Posterior vena cava (tissue), 2 donors: ENCODE measurements at places on chromosomes 5 and 9. TPM values are rescaled to one million over a fixed set of nuclear protein-coding genes. Genes with fewer than 3 reads are reported as not detected.
A peak's percentile ranks its signal among the peaks of the same experiment; 100 is the strongest.

DNA sequence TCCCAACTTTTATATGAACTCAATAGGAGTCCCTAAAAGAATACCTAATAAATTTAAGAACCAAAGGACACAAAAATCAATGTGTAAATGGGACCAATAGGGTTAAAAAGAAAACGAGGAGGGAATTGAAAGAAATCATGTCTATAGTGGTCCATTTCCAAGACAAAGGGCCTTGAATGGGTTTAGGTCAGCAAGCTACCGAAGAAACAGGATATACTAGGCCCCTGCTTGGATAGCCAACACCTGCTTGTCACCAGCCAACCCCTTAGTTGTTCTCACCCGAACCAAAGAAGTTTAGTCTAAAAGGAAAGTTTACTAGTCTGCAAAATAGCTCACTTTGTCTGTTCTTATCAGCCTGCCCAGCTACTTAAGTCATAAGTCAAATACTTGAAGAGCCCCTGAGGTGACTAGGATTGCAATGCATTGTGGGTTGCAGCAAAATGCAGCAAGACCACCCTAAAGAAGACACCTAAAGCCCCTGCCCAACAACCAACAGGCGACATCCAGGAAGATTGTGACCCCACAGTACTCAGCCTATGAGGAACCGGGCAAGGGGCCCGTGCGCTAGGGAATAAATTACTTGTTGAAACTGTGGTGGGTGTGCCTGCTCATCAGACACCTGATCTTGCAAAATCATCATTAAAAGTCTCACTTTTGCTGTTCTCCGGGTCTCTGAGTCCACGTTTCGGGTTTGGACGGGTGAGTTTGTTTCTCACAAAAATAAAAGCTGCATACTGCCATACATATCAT lies 183.9 kb upstream of the PPP1R26 start:
- peak; percentile 31 for DNase-seq

GRCh38 chr9:131733541-131734061 lies 6.3 kb downstream of the RAPGEF1 start:
- DNase-seq: peak; percentile 82

GRCh38 chr5:161442471-161442870 lies 104.1 kb downstream of the GABRB2 start:
- no peak for DNase-seq

Gene SLCO6A1
- not detected for total RNA-seq

DNA sequence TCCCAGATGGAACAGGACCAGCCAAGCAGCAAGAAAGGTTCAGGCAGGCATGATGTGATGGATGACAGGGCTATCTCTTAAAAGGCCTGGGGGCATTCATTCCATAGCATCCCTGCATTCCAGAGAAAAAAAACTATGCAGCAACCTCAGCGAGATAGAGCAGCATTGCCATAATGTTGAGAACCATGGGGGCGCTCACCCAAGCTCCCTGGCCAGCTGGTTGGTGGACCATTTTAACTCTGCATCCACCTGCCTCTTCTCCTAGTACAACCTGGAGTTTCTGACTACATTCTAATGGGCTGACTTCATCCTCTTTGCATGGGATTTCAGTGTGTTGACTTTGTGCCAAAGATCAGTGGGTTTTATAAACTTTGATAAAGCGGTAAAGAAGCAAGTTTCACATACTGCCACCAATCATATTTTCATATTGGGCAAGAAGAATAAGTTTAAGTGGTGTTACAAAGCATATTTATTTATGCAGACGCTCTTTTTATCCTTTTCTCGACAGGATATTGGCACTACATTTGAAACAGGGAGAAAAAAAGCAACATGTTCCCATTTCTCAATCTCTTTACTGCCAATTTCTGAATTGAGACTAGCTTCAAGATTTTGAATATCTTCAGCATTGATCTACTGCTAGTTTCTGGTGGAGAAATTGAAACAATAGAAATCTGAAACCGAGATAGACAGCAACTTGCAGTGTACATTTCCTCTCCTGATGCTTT lies 378.3 kb upstream of the WWC1 start:
- DNase-seq: no peak

DNA sequence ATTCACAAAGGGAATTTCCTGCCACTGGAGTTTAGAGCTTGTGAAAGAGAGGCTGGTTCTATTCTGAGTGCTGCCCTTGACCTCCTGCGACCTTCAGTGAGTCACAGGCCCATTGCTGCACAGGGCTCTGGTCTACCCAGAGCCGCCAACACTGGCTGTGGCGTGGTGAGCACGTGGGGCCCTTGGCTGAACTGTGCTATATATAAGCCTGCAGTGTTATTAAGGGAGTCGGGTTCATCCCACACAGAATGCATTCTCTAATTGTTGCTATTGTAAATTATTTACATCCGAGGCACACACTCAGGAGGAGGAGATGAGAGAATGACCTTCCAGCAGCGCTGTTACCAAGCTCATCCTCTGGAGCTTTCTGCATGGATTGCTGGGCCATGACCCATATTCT lies 47.1 kb downstream of the BRINP1 start:
- DNase-seq: peak; percentile 84

- no peak for DNase-seq
Measured at GRCh38 chr9:113131689-113132151, 19.1 kb upstream of the SLC31A2 start.

Gene ECPAS
- 96.6 TPM for total RNA-seq

DNA sequence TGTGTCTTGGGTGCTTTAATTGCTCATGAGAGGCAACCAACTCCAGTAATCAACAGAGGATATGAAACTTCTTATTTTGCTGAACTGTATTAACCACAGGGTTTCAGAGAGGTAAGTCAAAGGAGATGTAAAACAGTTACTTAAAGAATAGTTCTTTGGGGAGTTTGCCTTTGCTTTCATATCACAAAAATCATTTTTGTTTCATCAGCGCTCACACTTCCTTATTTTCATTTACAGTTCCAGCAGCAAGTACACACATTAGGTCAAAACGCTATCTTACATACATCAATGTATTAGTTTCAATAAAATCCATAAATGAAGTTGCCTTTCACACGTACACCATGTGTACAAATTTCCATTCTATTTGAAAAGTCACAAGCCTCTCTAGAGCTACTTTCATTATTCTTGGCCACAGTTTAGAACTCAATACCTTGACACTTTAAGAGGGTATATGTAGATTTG lies 50.1 kb downstream of the ST8SIA4 start:
- no peak for DNase-seq

DNA sequence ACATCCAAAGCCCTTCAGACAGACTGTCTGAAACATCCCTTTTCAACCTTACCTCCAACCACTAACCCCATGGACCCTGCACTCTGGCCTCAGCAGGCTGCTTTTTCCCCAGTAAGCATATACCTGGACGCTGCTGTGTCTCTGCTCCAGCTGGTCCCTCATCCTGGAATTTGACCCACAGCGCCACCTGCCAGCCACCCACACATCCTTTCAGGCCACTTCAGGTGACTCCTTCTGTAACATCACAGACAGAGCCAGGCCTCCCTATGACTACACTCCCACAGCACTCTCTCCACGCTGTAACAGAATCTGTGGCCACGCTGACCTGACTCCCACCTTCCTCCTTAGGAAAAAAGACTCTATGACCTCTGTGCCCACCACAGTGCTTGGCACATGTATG lies 3.4 kb downstream of the MGAT1 start:
- DNase-seq: peak; percentile 64

Gene CKS2
- 4.3 TPM for total RNA-seq

DNA sequence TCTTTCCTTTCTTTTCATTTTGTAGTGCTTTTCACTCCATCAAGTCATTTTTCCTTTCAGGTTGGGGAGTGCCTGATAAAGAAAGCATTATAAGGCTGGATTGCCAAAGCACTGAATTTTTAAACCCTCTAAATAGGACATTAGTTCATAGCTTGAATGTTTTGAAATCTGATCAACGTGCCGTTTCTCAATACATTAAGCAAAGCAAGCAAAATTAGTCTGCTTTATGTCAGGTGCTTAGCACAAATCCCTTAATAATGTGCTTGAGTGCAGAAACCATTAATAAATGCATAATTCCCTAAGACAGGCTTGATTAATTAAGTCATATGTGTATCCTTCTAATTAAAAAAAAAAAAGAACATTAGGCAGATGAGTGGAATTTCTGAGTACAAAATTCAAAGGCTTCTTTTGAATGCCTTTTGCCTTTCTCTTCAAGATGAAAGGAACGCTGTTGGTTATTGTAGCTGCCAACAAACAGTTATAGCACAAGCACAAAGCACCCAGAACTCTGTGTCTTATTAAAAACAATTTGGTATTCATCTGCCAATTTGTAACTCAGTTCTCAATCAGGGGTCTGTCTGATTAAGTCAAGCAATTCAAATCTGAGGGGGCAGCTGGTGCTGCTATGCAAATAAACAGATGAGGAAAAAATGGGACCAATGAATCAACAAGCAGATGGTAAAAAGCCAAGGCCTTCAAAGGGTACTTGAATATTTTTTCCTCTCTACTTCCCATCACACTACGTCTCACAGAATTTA lies 233.7 kb downstream of the TLE1 start:
- no peak for DNase-seq

- no peak for DNase-seq
Measured at GRCh38 chr5:59732806-59733205, 160.7 kb downstream of the PDE4D start.

GRCh38 chr9:61674465-61674864 lies 484.6 kb downstream of the SPATA31A7 start:
- peak; percentile 41 for DNase-seq

- no peak for DNase-seq
Measured at GRCh38 chr5:136194576-136194975, 1.6 kb upstream of the SMIM32 start.

DNA sequence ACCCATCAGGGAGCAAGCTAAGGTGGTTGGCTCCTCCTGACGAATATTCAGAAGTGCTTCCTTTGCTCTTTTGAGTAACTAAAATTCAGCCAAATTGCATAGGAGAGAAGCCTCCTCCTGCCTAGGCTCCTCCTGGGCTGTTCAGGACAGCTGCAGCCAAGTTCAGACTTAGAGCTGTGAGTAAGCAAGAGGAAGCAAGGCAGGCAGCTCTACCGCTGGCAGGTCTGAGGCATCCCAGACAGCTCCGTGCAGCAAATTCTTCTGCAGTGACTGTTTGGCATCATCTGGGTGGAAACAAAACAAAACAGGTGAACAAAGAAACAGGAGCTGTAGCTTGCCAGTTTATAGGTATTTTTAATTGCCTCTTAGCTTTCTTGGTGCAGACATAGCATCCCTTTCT lies 421.0 kb downstream of the GADD45G start:
- no peak for DNase-seq

Gene SPINK1
- 1.3 TPM for total RNA-seq

GRCh38 chr9:100227636-100228035 lies 125.1 kb downstream of the TEX10 start:
- no peak for DNase-seq

DNA sequence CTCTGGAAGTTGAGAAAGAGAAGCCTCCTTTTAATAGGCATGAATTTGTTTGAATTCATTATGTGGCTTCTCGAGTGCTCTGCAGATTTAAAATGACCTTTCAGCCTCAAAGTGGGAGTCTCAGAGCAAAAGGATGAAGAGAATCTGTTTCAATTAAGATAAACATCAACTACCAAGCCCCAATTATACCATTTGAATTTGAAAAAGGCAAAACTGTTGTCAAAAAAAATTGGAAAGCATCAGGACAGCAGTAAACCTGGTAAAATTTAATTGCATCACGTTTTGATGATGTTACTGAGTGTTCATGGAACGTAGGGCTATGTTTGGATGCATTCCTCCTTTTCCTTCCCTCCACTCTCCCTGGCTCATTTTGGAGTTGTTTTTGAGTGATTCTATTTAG lies 637.2 kb downstream of the PDE4D start:
- no peak for DNase-seq

DNA sequence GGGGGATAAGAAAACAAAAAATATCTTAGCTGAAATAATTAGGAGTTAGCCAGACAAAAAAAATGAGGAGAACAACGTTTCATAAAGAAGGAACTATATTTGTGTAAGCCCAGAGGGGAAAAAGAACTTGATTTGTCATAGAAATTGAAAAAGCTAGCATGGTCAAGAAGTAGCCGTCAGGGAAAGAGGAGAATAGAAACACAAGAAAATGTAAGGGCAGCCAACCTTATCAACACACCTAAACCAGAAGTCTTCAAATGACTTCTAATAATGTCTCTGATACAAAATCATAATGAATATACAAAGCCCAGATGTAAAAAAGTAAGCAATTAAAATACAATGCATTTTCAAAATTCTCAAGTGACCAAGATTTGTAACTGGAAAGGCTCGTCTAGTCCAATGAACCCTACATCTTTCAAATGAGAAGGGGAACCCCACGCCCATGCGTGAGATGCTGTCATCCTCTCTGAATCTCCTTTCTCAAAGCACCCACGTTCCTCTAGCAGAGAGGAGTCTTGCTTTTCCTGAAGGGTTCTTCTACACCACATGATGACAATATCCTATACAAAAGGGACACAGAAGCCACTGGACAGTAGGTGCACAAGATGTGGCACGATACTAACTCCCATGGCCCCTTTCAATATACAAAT lies 103.7 kb downstream of the ARL15 start:
- no peak for DNase-seq

- no peak for DNase-seq
Measured at GRCh38 chr5:24163091-24163490, 481.7 kb downstream of the CDH10 start.

- DNase-seq: no peak
Measured at GRCh38 chr5:107513337-107514085, 157.2 kb downstream of the EFNA5 start.

Gene IRX4
- total RNA-seq: not detected

- DNase-seq: no peak
Measured at GRCh38 chr5:60295423-60295822, 401.9 kb upstream of the PDE4D start.

DNA sequence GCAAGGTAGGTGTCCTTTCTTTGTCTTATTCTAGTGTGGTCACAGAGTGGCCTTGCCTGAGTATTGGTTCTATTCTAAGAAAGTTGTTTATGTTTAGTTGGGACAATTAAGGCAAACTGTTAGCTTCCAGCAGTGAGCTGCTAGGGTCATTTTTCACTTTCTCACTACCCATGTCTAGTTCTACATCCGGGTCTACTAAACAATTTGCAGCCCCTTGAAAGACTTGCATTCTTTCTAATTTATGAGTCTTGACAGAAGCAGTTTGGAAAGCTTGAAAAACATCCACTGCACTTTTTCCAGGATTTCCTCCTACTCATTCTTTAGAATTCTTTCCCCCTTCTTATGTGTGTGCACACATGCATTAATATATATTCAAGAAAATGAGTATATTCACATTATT lies 892.2 kb upstream of the ACO1 start:
- no peak for DNase-seq

Gene ESM1
- total RNA-seq: not detected

- no peak for DNase-seq
Measured at GRCh38 chr9:130688072-130688471, 5.5 kb upstream of the EXOSC2 start.

Gene MLANA
- total RNA-seq: not detected

GRCh38 chr9:32500768-32501167 lies 25.2 kb downstream of the RIGI start:
- DNase-seq: no peak
